ENCODE measurements at places on chromosomes 6 and 20. TPM values are rescaled to one million over a fixed set of nuclear protein-coding genes. Genes with fewer than 3 reads are reported as not detected.

GRCh38 chr6:89372506-89372901 is 20.0 kb upstream of the UBE2J1 start:
- no peak for DNase-seq

DNA sequence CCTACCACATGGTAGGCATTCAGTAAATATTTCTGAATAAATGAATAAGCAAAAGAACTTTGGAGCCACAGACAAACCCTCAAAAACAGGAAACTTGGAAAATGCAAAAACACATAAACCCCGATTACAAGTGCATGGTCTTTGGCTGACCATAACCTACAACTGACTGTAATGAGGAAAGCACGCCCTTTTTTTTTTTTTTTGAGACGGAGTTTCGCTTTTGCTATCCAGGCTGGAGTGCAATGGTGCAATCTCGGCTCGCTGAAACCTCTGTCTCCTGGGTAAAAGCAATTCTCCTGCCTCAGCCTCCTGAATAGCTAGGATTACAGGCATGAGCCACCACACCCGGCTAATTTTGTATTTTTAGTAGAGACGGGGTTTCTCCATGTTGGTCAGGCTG is 11.9 kb upstream of the LATS1 start:
- no peak for DNase-seq

DNA sequence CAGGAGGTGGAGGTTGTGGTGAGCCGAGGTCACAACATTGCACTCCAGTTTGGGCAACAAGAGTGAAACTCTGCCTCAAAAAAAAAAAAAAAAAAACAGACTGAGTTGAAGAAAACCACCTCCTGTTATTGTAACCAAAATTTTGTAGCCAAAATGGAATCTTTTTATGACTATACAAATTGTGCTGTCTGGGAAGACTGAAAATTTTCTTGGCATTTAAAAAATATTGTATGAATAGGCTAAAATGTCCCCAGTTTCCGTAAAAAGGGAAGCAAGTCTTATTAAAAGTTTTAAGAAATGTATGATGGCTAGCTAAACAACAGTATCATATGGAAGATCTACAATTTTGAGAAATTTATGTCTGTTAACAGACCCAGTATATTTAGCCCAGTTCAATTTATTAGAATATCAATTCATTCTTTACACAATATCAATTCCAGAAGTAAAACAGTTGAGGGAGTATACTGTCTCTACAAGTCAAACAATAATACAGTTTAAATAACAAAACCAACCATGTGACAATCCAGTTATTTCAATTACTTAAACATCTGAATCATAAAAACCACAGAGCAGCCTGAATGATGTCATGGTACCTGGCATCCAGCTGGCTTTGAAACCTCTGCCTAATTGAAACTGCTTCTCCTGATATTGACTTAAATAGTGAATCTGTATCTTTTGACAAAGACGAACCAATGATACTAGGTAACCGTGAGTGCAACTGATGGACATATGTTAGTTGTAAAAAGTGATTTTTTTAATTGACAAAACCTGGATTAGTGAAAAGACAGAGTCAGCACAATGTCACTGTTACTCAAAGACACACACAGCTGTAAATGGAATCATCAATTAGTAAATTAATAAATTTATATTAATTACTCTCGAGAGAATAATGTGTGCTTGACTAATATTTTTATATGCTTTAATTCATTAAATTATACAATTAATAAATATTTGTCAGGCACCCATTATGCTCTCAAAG is 166.6 kb upstream of the MARCKS start:
- DNase-seq = peak; percentile 77

DNA sequence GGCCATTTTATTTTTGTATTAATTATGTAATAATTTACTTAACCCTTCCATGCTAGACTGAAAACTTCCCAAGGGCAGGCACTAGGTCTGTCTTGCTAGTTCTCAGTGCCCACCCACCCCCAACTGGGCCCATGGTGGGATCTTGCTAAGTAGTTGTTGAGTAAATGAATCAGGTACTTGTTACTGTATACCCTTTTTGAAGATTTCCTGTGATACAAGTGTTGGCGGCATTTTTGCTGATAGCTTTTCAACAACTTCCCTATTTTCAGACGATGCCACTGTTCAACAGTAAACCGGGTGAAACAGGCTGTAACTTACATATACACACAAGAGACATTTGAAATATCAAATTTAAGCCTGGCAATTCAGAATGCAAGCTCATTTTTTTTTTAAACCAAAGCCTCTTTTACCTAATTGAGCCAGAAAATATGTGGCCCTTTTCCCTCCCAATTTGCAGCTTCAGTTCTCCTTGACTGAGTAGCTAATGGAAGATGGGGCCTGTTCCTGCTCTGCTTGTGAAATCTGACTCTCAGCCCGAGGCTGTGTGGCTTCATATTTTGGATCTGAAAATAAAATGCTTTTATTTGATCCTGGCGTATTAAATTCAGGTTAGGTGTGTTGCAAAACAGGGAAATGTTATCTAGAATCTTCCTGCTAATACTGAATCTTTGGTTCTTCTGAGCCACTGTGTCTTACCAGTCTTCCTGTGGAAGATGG is 288.3 kb downstream of the NRN1 start:
- DNase-seq = no peak

GRCh38 chr20:7155794-7156193 is 388.3 kb downstream of the BMP2 start:
- DNase-seq = no peak

- DNase-seq = no peak
Observed at GRCh38 chr6:133108419-133108818, 132.7 kb upstream of the EYA4 start.

GRCh38 chr6:169985121-169986015 is 233.9 kb downstream of the ERMARD start:
- peak; percentile 43 for DNase-seq

- no peak for DNase-seq
Observed at GRCh38 chr6:107653861-107654394, 164.0 kb downstream of the SOBP start.

DNA sequence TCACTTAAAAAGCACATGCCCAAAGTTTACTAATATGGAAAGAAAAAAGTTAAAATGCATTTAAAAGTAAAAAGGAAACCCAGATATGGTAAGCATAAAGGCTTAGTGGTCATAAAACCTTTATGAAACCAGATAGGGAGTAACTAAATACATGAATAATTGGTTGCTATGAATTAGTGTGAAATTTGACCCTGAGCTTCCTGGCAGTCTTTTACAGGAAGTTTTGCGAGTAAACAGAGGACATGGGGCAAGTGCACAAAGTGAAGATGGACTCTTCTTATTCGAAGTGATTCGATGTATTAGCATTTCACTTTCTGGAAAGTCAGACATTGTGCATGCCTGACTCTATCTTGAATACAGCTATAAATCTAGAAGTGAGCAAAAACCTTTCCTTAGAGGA is 90.9 kb upstream of the MLIP start:
- no peak for DNase-seq

GRCh38 chr20:32189123-32189410 is 18.5 kb downstream of the PLAGL2 start:
- no peak for DNase-seq

- no peak for DNase-seq
Observed at GRCh38 chr6:34106421-34106820, 39.5 kb downstream of the GRM4 start.

DNA sequence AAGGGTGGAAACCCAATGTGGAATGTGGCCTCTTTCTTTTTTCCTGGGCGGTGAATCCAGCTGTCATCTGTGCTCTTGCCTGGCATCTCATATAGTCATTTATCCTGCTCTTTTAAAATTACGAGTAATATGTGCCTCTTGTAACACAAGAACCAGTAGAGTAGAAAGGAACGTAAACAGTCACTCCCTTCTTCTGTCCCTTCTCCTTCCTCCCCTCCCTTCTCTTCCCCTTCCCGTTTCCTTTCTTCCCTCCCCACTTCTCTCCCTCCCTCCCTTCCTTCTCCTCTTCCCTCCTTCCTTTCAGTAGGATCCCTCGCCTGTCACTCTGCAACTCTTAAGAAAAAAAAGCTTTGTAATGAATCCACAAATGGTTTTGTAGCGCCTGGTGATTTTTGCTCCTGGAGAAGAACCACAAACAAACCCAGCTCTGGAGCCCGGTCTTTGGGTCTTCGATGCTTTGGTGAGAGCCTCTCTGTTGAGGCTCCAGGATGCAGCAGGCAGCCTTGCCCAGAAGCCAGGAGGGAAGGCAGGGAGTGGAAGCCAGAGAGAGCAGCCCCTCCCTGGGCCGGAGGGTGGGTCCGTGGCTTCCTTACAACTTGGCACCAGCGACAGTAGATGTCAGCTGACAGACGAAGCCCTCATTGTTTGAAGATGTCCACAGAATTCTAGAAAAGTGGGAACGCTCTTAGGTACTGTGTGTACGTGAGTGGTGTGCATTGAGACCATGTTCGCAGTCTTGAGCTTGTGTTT is 15.0 kb downstream of the DUSP22 start:
- no peak for DNase-seq

DNA sequence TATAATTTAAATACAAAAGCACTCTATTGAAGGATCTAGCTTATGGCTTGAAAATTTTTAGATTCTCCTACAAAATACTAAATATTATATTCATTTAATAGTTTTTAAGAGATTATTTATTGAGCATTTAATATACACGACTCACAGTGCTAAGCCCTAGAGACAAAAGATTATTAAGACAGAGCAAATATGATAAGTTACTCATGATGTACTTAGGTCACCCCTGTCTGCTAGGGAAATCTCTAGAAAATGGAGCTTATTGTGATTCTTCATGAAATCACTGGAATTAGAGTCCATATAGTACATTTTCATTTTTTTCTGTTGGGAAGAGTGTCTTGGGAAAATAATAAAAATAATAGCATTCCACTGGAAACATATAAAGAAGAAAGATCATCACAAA is 37.8 kb downstream of the BEND6 start:
- DNase-seq = no peak

GRCh38 chr20:17448071-17448470 is 83.1 kb downstream of the BFSP1 start:
- no peak for DNase-seq

DNA sequence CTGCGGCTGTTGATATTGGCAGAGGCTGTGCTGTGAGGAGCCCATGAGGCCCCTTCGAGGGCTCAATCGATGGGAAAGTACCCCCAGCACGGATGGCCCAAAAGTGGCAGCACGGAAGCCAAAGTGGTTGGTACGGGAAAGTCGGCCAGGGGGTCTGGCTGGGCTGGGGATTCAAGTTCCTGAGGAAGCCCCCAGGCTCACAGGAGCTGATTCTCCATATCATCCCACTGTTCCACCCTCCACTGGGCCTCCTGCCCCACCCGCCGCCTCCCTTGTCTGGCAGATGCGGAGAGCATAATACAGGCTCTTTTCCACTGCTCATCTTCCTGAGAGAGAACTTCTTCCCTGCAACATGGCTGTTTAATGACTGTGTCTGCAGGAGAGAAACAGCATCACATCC is 217.8 kb upstream of the CST7 start:
- no peak for DNase-seq

DNA sequence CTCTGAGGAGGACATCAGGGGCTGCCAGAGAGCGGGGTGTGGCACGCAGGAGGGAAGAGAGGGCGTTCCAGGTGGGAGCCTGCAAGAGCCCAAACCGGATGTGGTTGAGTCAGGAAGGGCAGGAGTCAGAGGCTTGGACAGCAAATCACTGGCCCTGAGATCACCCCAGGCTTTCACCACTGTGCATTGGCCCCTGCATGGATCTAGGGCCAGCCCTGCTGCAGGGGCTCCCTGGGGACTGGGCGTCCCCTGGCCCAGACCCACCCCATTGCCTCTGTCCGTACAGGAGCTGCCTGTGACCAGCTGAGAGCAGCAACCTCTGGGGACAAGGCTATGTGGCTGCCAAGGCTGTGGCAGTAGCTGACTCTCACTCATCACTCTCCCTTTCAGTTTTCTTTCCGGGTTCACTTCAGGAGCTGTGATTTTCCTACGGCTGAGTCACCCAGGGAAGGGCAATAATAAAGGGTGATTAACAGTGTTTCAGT is 33.9 kb downstream of the KCNK17 start:
- DNase-seq = no peak

DNA sequence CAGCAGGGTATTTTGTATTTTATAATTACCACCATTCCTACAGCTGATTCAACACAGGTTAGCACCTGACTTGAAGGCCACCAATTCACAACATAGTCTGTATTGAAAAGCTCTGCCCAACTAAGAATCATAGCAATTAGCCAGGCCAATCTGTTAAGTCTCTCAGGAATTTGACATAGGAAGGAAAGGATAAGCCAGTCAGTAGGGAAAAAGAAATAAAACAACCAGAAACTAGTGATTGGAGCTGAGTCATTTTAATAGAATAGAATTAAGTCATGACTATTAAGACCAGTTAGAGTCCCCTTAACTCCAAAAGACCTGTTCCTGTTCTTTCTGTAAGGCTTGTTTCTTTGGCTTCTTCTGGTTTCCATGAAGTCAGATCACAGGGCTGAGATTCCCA is 8.1 kb downstream of the RANBP9 start:
- no peak for DNase-seq

- no peak for DNase-seq
Observed at GRCh38 chr6:106186172-106186571, 100.0 kb downstream of the PRDM1 start.

GRCh38 chr20:49385465-49385864 is 97.0 kb downstream of the KCNB1 start:
- no peak for DNase-seq

- DNase-seq = peak; percentile 53
Observed at GRCh38 chr6:138509371-138509770, 10.1 kb upstream of the NHSL1 start.

- DNase-seq = no peak
Observed at GRCh38 chr6:168061269-168062210, 17.5 kb downstream of the FRMD1 start.

GRCh38 chr6:38968702-38969149 is 79.9 kb upstream of the GLP1R start:
- no peak for DNase-seq

The DNMT3B gene
- total RNA-seq = 2.0 TPM

The AGER gene
- total RNA-seq = 1.8 TPM

The EYA2 gene
- 19.2 TPM for total RNA-seq

The RBM24 gene
- total RNA-seq = 2.5 TPM

The MAN1A1 gene
- total RNA-seq = 81.2 TPM

The GPR63 gene
- 1.0 TPM for total RNA-seq

The OR2H2 gene
- total RNA-seq = not detected

The LIN28B gene
- not detected for total RNA-seq

The MOCS1 gene
- 25.3 TPM for total RNA-seq

The SPAG4 gene
- total RNA-seq = 9.2 TPM

The KHDC1L gene
- total RNA-seq = not detected

The BPIFB4 gene
- total RNA-seq = not detected

The POM121L2 gene
- not detected for total RNA-seq
